OCI-LY7 (cell line): ENCODE measurements at places on chromosomes 1 and 21. TPM values are rescaled to one million over a fixed set of nuclear protein-coding genes. Genes with fewer than 3 reads are reported as not detected.

- DNase-seq = no peak
Measured at GRCh38 chr21:33775100-33775828, 133.0 kb downstream of the ITSN1 start.

- peak; percentile 88 for DNase-seq
Measured at GRCh38 chr1:205591522-205592351, 40.1 kb downstream of the ELK4 start.

- no peak for DNase-seq
Measured at GRCh38 chr1:11769274-11769673, 7.3 kb downstream of the C1orf167 start.

GRCh38 chr1:17768651-17769241, 13.6 kb downstream of the ACTL8 start:
- DNase-seq = no peak

DNA sequence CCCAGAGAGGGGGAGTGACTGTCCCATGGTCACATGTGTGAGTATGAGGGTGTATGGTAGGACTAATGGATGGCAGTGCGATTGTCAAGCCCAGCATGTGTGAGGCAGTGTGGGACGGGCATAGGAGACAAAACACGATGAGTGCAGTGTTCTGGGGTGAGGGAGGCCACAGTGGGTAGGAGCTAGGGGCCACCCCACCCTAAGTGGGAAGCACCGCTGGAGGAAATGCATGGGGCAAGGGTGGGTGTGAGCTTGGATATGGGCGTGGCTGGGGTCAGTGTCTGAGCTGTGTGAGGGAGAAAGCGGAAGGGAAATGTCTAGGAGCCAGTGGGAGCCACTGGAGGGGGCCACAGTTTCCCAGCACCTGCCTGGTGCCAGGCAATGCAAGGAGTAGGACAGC, 56.5 kb downstream of the FOXO6 start:
- DNase-seq = no peak

GRCh38 chr1:4317207-4317606, 337.2 kb upstream of the AJAP1 start:
- no peak for DNase-seq

DNA sequence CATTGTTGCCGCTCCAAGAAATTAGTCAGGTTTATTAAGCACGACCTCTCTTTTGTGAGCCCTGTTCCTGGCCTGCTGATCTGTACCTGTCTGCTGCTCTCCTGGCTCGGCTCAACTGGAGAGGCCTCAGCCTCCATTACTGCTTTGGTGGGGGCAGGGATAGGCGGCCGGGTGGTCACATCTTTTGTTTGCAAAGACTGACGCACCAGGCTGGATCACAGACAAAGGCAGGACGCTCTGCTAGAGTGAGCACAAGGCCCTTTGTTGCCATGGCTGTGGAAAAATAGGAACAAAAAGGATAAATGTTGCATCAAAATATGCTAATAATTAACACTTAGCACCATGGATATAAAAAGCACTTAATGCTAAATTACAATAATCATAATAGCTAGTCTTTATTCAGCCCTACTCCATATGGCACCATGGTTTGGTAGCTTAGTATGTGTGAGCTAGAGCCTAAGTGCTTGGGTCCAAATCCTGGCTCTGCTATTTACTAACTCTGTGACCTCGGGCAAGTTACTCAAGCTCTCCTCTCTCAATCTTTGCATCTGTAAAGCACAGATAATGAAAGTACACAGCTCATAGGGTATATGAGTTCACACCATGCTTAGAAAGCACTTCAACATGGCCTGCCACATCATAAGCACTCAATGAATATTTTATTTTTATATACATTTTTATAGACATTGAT, 28.9 kb upstream of the HPDL start:
- DNase-seq = no peak

- DNase-seq = no peak
Measured at GRCh38 chr1:81921344-81921743, 120.6 kb downstream of the ADGRL2 start.

GRCh38 chr1:24862775-24863483, 67.1 kb downstream of the RUNX3 start:
- no peak for DNase-seq

GRCh38 chr1:162206300-162206699, 136.8 kb downstream of the NOS1AP start:
- DNase-seq = no peak

DNA sequence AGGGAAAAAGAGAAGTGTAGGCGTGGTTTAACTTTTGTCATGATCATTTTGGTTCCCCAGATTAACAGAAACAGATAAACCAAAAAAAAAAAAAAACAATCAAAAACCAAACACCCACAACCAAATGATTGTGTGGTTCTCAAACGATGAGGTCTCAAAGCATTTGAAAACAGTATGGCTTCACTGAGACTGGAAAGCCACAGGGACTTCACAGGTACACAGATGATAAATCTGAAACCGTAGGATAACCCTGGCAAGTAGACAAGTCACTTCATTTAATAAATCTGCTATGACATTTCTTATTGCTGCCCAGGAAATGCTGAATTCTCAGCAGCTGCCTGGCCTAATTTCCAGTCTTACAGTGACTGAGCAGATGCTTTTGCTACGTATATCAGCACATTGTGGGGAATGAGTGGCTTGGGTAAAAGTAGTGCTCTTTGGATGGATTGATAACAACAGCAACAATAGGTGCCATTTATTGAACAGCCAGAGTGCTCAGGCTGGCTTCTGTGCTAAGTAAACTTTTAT, 6.1 kb downstream of the ST6GALNAC3 start:
- no peak for DNase-seq

GRCh38 chr1:156490401-156491032, 10.1 kb downstream of the MEF2D start:
- DNase-seq = peak; percentile 43

DNA sequence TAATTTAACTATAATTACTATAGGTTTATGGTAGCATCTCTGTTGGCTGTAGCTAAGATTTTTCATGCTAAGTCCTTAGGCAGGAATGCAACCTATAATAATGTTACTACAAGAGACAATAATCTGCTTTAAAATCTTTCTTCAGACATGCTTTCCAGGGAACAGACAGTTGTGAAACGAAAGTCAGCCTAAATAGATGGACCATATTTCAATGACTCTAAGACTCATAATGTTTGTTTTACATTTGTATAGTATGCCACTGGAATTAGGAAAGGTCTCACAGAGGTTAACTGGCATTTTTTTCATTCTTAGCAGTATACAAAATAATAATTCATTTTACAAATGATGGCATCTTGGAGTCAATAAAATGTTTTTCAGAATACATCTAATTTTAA, 8.1 kb downstream of the RERE start:
- DNase-seq = no peak

DNA sequence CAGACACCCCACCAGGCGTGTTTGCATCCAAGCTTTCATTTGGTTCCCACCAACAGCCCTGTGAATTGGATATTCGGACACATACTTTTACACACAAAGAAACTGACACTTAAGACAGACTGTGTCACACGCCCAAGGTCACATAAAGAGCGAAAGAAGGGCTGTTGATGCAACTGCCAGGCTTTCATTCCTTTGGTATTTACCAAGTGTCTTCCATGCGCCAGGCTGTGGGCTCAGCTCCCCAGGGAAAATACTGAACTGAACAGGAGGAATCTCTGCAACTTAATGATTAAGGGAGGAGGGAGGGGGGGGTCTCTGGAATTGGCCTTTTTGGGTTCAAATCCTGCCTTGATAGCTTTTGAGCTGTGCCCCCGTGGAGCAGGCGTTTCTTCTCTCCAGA, 122.8 kb downstream of the ACTL8 start:
- DNase-seq = no peak

GRCh38 chr1:214740471-214740870, 137.5 kb downstream of the CENPF start:
- DNase-seq = no peak

- no peak for DNase-seq
Measured at GRCh38 chr1:67001682-67002425, 52.1 kb downstream of the SLC35D1 start.

GRCh38 chr1:75796376-75797272, at the start of gene MSH4:
Gene MSH4, plus strand, starts transcription at chr1:75796882. Its CDS starts 104 bp downstream, at chr1:75796986.
- DNase-seq = no peak

GRCh38 chr1:175525222-175525621, 218.2 kb downstream of the TNR start:
- DNase-seq = no peak

- no peak for DNase-seq
Measured at GRCh38 chr21:34942911-34943310, 106.2 kb downstream of the RUNX1 start.

- DNase-seq = no peak
Measured at GRCh38 chr1:241167121-241167630, 189.8 kb downstream of the RGS7 start.

- no peak for DNase-seq
Measured at GRCh38 chr21:45479691-45480675, 62.3 kb downstream of the SLC19A1 start.

GRCh38 chr1:31143455-31143854, 77.9 kb upstream of the PUM1 start:
- DNase-seq = no peak

GRCh38 chr1:155247667-155248553, 7.4 kb downstream of the ENTREP3 start:
- no peak for DNase-seq

- DNase-seq = no peak
Measured at GRCh38 chr21:29719521-29719920, 220.3 kb downstream of the GRIK1 start.

- no peak for DNase-seq
Measured at GRCh38 chr1:18817795-18818435, 41.5 kb downstream of the TAS1R2 start.

DNA sequence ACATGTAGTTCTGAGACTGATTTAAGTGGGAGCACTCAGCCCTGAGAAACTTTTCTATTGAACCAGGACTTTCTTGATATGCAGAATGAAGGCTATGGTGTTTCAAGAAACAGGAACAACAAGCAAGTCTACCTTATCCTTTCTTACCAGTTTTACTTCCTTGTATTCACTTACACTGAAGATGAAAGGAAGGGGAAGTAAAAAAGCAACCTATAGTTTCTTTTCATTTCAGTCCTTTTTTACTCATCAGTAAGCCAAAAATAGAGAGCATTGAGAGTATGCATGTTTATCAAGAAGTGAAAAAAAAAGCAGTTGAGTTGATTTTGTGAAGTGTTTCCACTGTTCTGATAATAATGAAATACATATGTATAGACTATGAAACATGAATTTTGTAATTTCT, 1010.3 kb downstream of the AMY1C start:
- peak; percentile 79 for DNase-seq

GRCh38 chr1:245510144-245510543, 355.4 kb downstream of the KIF26B start:
- DNase-seq = no peak

DNA sequence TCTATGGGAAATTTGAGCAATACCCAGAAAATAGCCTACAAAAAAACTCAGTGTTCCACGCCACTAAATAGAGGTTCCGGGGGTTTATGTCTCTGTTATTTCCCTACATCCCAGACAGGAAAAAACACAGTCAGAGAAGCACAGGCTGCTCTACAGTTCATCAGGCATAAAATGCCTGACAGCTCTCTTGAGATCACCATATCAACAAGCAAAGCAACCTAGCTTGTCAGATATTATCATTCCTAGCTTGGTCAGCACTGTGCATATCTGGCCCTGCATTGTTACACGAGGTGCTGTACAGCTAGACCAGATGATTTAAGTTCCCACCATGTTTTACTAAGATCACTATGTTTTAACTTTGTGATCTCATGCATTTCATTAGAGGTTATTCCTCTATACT, 172.6 kb downstream of the PTPRC start:
- DNase-seq = no peak

GRCh38 chr1:204891860-204892259, 21.2 kb downstream of the NFASC start:
- DNase-seq = no peak

DNA sequence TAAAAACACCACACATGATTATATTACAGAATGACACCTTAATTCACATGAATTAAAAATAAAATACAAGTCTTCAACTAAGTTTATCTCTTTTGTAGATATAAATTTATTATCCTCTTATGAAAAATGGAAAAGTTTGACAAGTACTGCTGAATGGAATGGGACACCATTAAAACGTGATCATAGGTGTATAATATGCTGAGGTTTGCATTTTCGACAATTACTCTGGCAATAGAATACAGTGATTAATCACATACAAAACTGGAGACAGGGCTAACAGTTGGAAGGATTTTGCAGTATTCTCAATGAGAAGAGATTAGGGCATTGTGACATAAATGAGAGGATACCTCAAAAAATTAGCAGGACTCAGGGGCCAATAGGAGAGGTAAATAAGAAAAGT, 17.1 kb upstream of the PLPPR4 start:
- no peak for DNase-seq

DNA sequence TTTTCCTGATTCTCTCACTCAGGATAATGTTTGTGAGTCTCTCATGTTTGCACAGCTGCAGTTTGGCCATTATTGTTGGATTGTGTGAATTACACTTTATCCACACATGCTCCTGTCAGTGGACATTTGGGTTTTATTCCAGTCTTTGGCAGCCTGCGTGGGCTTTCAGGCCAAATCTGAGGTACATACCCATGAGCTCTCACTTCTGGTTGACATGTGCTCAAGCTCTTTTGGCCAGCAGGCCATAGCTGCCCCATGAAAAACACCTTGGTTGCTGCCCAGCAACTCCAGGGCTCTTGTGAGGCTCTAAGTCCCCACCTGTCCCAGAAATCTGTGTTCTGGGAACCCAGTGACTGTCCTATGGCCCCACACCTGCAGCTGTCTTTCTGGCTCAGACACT, 124.5 kb upstream of the GALNT2 start:
- no peak for DNase-seq

GRCh38 chr1:182110635-182111034, 49.1 kb upstream of the ZNF648 start:
- no peak for DNase-seq

- DNase-seq = no peak
Measured at GRCh38 chr1:3168678-3169077, 99.7 kb downstream of the PRDM16 start.

- DNase-seq = no peak
Measured at GRCh38 chr1:211543025-211543424, 35.9 kb downstream of the SLC30A1 start.

- no peak for DNase-seq
Measured at GRCh38 chr1:63782982-63783381, 9.2 kb downstream of the ROR1 start.

GRCh38 chr1:183569141-183569540, 21.1 kb downstream of the NCF2 start:
- DNase-seq = no peak

GRCh38 chr1:79692519-79692918, 686.0 kb upstream of the ADGRL4 start:
- no peak for DNase-seq

GRCh38 chr1:32333251-32333963, 2.6 kb downstream of the MARCKSL1 start:
- DNase-seq = peak; percentile 44

The BLACAT1 gene
- total RNA-seq = 0.29 and 0.48 TPM in 2 replicates

The ZFP69B gene
- total RNA-seq = 26.8 and 28.3 TPM in 2 replicates

The HAO2 gene
- total RNA-seq = not detected in 2 replicates

The OR2T10 gene
- total RNA-seq = not detected in 2 replicates

The DYNLT4 gene
- not detected in 2 replicates for total RNA-seq

The TPR gene
- total RNA-seq = 136 and 141 TPM in 2 replicates

The ADGRB2 gene
- total RNA-seq = 11.4 and 11.5 TPM in 2 replicates

The KCNA2 gene
- total RNA-seq = 1.5 and 2.3 TPM in 2 replicates

The PPFIA4 gene
- total RNA-seq = 0.55 and 2.7 TPM in 2 replicates

The FCGR1A gene
- not detected in 2 replicates for total RNA-seq

The B3GALNT2 gene
- 23.4 and 24.3 TPM in 2 replicates for total RNA-seq

The KCNQ4 gene
- total RNA-seq = 0.37 and 0.49 TPM in 2 replicates

The CFHR3 gene
- total RNA-seq = not detected in 2 replicates

The SELENOF gene
- 204 and 214 TPM in 2 replicates for total RNA-seq
